ENCODE measurements at places on chromosomes 4 and X.

DNA sequence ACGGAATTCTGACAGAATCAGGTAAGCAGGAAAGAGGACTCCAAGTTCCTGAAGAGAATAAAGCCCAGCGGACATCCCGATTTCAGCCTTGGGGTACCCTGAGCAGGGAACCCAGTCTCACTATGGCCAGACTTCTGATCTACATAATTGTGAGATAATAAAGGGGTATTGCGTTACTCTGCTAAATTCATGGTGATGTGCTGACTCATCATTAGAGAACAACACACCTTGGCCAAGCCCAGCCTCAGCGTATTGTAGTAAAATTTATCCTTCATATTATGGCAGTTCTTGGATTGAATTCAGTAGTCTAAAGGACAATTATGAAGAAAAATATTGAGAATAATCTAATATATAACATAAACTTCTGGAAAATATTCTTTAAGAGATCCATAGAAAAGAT is 170.2 kb upstream of the MAD2L1 start:
- no peak for DNase-seq

- DNase-seq: no peak
These were observed 456.8 kb downstream of the PRR32 start for GRCh38 chrX:127276326-127276725.

GRCh38 chrX:66130469-66130868 is 33.6 kb upstream of the HEPH start:
- DNase-seq: no peak

DNA sequence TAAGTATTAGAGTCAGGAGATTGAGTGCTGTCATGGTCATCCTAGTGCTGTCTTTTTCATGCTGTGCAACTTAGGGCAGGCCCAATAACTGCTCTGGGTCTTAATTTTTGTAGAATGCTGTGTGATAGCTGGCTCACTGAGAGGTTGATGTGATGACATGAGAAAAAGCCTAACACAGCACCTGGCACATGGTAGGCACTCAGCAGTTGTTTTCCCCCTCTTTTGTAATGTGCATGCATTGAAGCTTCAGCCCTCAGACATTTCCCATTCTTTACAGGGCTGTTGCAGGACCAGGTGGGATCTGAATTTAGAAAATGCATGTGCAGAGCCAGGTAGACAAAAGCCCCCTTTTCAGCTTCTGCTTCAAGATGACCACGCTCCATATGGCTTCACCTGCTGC is 44.1 kb upstream of the SOX3 start:
- no peak for DNase-seq

DNA sequence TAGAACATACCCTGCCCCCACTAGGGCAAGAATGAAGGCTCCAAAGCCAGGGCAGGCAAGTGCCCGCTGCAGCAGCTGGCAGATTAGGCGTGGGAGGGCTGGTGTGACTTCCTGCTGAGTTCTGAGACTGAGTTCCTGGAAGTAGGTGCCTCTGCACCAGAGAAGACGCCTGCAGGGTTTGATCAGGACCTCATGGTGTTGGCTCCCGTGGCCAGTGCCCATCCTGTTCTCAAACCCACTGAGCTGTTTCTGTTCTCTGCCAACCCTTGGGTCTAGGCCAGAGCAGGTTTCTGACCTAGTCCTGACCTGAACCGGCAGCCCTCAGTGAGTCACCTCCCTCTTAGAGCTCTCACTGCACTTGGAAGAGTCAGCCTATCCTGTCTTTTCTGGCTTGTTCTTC is 220.7 kb downstream of the HS6ST2 start:
- DNase-seq: no peak
